ENCODE measurements at places on chromosomes 5 and 9. TPM values are rescaled to one million over a fixed set of nuclear protein-coding genes. Genes with fewer than 3 reads are reported as not detected.

- no peak overlapping the region for H3K27ac ChIP-seq
- no peaks in the 10 kb centered on the region for H3K27me3 ChIP-seq
- H3K4me3 ChIP-seq: no peak overlapping the region
- H3K4me1 ChIP-seq: no peaks in the 10 kb centered on the region
These were observed 191.8 kb downstream of the SLF1 start for GRCh38 chr5:94810281-94810680.

Gene DOCK8
- total RNA-seq: not detected

GRCh38 chr9:136724772-136725171, 12.4 kb downstream of the DIPK1B start:
- H3K4me1 ChIP-seq: peaks cover 34% of the 10 kb centered on the region
- peaks cover 50% of the 10 kb centered on the region for H3K36me3 ChIP-seq
- no peak for DNase-seq
- H3K27me3 ChIP-seq: no peaks in the 10 kb centered on the region

Gene OTP
- total RNA-seq: not detected

Gene FAM153A
- total RNA-seq: not detected
